ENCODE measurements at places on chromosomes 4 and X.

- no peak for DNase-seq
Measured at GRCh38 chr4:14888790-14889572, 113.3 kb upstream of the CPEB2 start.

DNA sequence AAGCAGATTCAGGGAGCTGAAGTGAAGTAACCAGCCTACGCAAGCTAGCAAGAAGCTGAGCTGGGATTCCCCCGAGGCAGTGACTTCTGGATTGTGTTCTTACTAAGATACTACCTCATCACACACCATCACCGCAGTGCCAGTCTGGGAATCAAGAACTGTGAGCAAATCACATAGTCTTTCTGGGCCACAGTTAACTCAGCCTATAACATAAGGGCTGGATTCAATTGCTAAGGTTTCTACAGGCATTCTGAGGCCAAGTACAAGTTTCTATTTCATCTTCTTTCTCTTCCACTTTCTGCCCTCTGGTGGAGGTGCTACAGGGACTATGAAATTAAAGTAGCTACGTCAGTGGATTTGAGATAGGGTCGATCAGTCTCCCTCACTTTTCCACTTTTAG is 1.4 kb upstream of the CORIN start:
- DNase-seq, result no peak

GRCh38 chrX:119206203-119206602 is 29.9 kb upstream of the PGRMC1 start:
- no peak for DNase-seq

DNA sequence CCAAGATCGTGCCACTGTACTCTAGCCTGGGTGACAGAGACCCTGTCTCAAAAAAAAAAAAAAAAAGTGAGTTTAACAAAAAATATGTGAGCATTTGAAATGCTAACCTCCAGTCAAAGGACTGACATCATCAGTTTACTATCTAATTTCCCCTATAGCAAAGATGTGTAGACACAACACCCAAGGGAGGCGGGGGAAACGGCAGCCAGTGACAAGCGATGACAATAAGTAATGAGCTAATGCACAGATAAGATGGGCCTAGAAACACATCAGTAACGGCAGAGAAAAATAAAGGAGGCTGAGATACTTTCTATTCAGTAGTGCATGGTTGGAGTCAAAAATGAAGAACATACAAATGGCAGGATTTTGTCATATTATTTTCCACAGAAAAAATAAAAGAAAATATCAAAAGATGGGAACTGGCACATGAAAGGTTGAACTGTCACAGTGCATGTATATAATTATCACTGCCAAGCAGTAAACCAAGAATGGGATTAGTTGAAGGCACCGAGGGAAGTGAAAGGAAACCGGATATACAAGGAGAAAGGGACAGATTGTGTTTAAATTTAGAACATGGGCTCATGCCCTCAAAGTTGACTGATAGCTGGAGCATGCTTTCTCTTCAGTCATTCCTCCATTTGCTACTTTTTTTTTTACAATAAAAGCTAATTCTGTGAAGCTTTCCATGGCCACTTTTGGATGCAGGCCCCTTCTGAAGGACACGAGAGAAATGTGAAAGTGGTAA is 41.8 kb downstream of the IGFBP7 start:
- no peak for DNase-seq

GRCh38 chr4:105058177-105058812 is 88.4 kb upstream of the TET2 start:
- DNase-seq, result no peak

GRCh38 chrX:34653811-34654210 is 3.3 kb downstream of the TMEM47 start:
- DNase-seq, result no peak
